ENCODE measurements at places on chromosomes 4 and X.

DNA sequence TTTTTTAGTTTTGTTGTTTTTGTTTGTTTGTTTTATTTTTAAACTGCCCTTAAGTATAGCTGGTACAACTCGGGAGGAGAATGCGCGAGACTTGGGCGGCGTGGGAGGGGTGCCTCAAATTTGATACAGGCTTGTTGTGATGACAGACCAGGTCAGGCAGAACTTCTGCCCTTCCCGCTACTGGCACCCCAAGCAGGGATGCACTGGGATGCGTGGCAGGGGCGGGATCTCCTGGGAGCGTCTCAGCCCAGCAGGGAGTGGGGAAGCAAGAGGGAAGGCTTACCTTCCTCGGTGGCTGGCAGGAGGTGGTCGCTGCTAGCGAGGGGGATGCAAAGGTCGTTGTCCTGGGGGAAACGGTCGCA is 851 bp downstream of the SFRP2 start:
- DNase-seq = no peak

DNA sequence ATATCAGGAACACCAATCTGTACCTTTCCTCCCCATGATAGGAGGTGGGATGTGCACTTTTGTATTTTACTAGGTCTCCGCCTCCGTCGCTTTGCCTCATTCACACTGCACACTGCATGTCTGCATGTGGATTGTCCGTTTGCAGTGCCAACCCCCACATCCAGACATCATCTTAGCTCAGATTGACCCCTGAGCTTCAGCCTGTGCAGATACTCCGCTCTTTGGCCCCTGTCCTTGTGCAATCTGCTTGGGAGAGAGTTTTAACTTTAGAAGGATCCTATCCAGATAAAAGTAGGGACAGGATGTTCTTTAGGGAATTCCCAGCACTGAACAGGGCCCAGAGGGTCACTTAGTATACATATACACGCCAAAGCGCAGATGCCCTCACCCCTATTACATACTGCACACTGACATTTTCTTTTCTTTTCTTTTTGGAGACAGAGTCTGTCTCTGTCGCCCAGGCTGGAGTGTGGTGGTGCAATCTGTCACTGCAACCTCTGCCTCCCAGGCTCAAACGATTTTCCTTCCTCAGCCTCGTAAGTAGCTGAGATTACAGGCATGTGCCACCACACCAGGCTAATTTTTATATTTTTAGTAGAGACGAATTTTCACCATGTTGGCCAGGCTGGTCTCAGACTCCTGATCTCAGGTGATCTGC is 43.3 kb upstream of the FBXW7 start:
- DNase-seq = no peak

- no peak for DNase-seq
Measured at GRCh38 chr4:112840061-112840460, 203.1 kb downstream of the LARP7 start.

DNA sequence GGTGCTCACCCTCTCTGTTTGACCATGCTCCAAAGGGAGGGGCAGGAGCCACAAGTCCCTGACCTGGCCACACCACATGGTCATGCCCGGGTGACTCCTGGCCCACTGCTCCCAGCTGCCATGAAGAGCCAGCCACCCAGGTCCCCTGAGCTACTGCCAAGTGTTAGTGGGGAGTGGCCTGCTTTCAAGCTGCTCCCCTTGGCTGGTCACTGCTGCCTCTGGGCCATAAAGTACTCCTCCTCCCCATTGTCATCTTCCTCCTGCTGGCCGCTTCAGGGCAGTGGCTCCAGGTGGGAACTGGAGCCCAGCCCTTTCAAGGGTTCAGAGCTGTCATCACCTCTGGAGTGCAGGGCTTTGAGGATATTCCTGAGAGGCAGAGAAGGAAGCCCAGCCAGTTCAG is 27.3 kb upstream of the RBBP7 start:
- DNase-seq = no peak

GRCh38 chr4:55399581-55399980 is 3.8 kb downstream of the TMEM165 start:
- no peak for DNase-seq

- no peak for DNase-seq
Measured at GRCh38 chr4:152232271-152232670, 303.6 kb downstream of the FBXW7 start.

DNA sequence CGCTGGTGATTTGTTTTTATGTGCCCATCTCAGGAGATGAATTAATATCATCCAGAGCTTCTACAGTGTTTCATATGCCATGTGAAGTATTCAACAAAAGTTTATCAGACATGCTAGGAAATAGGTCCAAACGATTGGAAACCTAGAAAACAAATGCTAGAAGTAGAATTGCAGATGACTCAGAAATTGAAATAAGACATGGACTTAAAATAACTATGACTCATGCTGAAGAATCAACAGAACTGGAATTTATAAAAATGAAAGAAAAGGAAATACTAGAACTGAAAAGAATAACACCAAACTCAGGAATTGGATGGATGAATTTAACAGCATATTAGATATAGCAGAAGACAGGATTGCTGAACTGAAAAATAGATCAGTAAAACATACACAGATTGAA is 172.7 kb upstream of the GIMD1 start:
- DNase-seq = no peak

GRCh38 chr4:124738994-124739393 is 26.5 kb upstream of the ANKRD50 start:
- no peak for DNase-seq

- no peak for DNase-seq
Measured at GRCh38 chr4:15493411-15493810, 23.7 kb downstream of the CC2D2A start.

GRCh38 chrX:139187738-139188137 is 342.8 kb upstream of the F9 start:
- DNase-seq = no peak

DNA sequence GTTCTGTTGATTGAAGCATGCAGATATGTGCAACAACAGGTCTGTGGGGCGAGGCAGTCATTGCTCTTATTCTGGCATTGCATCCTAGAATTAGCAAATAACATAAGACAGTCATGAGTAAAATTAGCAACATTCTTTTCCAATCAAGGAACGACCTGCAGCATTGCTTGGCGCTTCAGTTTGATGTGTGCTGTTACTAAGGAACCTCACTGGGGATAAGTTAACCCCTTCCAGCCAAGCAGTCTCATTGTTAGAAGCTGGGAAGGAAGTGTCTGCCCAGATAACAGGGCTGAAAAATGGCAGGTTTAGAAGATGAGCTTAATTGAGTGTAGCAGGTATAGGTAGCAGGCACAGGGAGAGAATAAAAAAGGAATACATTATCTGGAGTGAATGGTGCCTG is 55.4 kb downstream of the RBM46 start:
- DNase-seq = no peak

DNA sequence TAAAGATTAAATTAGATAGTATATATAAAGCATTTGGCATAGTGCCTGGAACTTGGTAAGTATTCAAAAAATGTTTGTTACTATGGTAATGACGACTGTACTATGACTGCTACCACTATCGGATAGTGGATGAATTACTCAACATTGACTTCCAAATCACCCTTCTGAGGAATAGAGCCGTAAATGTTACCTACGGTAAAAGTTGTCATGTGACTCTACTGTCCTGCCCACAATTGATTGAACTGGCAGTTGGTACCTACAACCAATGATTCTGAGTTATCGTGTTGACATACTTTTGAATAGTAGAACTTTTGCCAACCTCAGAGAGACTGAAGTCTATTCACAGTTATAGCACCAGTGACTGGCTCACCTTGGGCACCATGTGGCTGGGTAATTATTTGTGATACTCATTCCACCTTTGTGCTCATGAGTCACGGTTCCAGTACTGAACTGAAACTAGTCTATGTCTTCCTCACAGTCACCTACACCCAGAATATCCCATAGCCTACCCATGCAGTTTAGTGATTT is 185.5 kb upstream of the PITX2 start:
- no peak for DNase-seq

- DNase-seq = no peak
Measured at GRCh38 chrX:1239681-1240142, 27.3 kb upstream of the CRLF2 start.

- no peak for DNase-seq
Measured at GRCh38 chr4:37693450-37694190, 7.4 kb upstream of the RELL1 start.

- DNase-seq = no peak
Measured at GRCh38 chr4:108443585-108443984, 176.8 kb upstream of the RPL34 start.

GRCh38 chr4:141011901-141012315 is 121.4 kb downstream of the RNF150 start:
- no peak for DNase-seq

GRCh38 chr4:10200869-10201268 is 84.3 kb upstream of the WDR1 start:
- no peak for DNase-seq

GRCh38 chr4:66943112-66943511 is 602.2 kb downstream of the CENPC start:
- no peak for DNase-seq

DNA sequence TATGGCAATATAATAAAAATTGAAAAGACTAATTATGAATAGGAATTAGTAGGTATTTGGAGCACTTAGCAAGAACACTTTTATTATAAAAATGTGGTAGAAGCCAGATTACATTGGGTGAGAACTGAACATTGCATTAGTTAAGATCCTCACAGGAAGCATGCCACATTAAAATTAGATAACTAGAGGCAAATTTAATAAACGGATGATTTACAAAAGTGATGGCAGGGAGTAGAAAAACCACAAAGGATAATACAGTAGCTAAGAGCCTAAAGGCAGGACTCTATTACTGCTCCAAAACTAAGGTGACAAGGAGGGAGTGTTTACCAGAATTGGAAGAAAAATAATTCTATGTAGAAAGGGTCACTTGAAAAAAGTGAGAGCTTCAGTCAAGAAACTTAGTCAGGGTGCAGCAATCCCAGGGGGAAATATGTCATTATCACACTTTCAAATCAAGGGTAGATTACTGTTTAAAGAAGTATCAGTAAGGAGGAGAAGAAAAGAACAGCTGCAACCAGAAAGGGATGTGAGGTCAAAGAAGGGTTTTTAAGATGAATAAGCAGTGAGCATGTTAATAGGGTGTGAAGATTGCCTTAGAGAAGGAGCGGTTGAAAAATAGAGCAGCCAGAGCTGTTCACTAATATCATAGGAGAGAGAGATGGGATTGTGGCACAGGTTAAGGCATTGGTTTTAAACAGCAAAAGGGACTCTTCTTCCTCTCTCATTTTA is 84.6 kb downstream of the NDST4 start:
- DNase-seq = no peak

- DNase-seq = no peak
Measured at GRCh38 chr4:163367651-163368050, 24.0 kb downstream of the NPY5R start.

- DNase-seq = no peak
Measured at GRCh38 chr4:153905231-153905630, 116.3 kb upstream of the SFRP2 start.

- DNase-seq = no peak
Measured at GRCh38 chr4:20255823-20256222, 4.1 kb downstream of the SLIT2 start.

GRCh38 chrX:129932016-129932820 is 26.3 kb downstream of the UTP14A start:
- DNase-seq = peak; percentile 71

GRCh38 chr4:108483079-108483478 is 137.3 kb upstream of the RPL34 start:
- no peak for DNase-seq
